ENCODE measurements at places on chromosomes 12 and 14.
A peak's percentile ranks its signal among the peaks of the same experiment; 100 is the strongest.

- DNase-seq: peak; percentile 8
Measured at GRCh38 chr12:31005256-31005943, 68.3 kb upstream of the DDX11 start.

DNA sequence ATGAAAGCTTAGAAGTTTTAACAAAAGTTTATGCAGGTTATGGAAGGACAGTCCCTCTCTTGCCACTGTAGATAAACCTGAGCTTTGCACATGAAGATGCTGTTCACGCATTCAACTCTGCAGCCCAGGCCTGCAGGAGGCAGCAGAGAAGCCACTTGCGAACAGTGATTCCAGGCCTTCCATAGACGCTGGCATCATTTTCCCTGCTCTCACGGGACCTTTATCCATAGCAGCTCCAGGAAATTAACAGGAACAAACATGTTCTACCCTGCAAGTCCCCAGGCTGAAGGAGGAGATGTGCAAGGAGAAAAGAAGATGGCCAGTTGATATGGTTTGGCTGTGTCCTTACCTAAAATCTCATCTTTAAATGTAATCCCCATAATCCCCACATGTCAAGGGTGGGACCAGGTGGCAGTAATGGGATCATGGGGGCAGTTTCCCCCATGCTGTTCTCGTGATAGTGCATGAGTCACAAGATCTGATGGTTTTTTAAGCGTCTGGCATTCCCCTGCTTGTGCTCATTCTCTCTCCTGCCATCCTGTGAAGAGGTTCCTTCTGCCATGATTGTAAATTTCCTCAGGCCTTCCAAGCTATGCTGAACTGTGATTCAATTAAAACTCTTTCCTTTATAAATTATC, 2.0 kb downstream of the ERP27 start:
- peak; percentile 59 for DNase-seq

DNA sequence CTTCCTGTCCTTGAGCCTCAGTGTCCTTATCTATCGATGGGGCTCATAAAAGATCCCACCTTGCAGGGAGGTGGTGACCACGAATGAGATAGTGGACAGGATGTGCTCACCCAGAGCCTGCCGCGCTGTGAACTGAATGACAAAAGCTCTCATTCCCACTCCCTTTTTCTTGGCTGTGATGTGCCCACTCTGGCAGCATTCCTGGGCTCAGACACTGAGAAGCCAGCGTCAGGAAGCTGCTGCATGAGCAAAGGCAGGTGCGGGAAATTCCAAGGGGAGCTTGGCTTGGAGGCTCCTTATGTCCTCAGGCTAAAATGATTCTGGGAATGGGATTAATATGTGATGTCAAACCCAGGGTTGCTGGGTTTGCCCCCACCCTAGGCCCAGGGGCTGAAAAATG, 61.6 kb downstream of the EFCAB11 start:
- no peak for DNase-seq

DNA sequence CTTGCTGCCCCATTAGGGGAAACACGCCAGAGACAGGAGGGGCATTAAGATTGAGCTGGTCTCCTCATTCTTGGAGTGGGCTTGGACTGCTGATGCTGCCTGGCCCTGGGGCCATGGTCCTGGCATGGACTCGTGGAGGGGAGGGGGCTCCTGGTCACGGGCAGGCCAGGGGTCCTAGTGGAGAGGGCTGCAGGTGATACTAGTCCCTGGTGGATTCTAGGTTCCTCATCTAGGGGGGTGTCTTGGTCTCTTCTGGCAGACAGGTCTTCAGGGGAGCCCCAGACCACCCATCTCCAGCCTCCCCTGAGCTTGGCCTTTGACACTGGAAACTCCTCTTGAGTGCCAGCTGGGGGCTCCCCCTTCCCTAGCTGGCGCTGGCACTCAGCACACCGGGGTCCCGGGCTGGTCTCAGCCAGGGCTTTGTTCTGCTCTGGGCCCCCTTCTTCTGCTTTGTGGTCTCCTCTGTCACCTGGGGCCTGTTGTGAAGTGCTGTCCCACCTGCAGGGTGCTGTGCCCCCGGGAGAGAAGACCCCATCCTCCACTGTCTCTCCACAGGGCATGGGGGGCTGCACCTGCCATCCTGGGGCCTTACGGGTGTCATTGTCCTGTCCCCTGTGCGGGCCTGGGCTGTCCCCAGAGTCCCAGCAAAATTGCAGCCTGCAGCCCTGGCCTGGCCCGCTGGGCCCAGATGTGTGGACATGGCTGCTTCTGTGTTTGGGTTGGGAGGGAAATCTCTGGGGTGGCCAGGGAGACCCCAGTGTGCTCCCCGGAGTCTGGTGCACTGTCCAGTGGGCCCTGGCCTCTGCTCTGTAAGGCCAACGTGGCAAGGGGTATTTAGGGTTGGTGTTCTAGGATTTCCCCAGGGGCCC, 2.3 kb downstream of the KIF26A start:
- no peak for DNase-seq

DNA sequence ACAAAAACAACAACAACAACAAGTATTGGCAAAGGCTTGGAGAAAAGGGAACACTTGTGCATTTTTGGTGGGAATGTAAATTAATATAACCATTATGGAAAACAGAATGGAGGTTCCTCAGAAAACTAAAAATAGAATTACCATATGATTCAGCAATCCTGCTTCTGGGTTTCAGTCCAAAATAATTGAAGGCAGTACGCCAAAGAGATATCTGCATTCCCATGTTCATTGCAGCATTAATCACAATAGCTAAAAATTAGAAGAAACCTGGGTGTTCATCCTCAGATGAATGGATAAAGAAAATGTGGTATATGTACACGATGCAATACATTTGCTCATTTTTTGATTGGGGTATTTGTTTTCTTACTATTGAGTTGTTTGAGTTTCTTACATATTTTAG, 813.0 kb downstream of the NRXN3 start:
- no peak for DNase-seq

- DNase-seq: no peak
Measured at GRCh38 chr12:71420775-71421406, 18.7 kb upstream of the LGR5 start.

DNA sequence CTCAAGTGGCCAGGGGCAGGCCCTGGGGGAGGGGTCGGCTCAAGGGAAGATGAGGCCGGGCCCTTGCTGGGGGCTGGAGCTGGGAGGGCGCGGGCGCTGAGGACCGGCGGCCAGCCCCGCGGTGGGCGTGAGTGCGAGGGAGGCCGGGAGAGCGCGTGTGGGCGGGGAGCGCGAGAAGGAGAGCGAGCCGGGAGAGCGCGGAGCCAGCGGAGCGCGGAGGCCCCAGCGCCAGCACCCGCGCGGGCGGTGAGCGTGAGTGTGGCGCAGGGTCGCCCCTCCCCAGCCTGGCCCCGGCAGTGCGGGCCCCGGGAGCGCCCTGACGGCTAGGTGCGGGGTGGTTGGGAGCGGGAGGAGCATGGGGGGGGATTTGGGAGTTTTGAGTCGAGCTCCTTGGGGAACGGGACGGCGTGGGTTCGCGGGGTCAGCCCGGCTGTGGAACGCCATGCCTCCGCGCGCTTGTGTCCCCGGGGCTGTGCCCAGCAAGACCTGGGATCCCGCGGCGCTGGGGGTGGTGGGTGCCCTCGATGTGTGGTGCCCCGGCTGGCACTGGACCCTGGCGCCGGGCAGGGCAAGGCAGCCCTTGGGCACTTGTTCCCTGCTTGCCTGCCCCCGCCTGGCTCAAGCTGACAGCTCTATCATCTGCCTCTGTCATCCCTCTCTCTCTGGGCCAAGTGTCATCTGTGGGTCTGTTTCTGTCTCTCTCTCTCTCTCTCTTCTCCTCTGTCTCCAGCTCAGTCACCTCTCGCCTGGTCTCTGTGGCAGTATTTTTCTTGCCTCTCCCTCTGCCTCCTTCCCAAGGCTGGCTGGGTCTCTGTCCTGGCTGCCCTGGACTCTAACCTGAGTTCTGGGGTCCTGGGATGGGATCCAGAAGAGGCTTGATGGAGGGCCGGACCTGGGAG, at the start of gene LBHD2:
Gene LBHD2 (plus strand): TSS at position 190 of the 899 bp plus-strand sequence. CDS start 1,803 bp downstream, outside the sequence.
- DNase-seq: peak; percentile 32

DNA sequence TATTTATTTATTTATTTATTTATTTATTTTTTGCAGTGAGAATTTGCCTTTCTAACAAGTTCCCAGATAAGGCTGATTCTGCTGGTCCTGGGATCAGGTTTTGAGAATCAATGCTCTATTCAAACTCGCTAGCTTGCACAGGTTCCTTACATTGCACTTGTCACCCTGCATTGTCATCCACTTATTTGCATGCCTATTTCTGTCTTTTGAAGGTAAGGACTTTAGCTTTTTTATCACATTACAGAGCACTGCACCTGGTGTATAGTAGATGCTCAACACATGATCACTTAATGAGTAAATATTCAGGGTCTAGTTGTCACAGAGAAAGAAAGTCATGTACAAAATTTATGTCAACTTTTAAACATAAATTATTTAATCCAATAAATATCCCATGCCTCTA, 219.7 kb upstream of the BTG1 start:
- no peak for DNase-seq

GRCh38 chr12:52672321-52672933, 7.8 kb downstream of the KRT1 start:
- no peak for DNase-seq

DNA sequence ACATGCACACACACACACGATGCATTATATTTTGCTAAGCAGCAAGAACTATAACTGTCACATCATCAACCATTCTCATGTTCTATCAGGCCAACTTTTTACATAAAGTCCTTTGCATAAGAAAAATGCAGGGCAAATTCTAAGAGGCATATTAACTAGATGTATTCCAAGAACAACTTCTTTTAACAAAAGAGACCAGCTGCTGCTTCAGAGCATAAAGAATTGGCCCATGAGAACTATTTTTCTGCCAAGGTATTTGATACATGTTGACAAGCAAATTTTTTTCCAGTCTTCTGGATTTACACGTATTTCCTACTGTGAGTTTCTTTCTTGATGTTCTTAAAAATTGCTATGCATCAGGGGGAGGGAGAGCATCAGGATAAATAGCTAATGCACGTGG, 27.2 kb downstream of the GLT8D2 start:
- DNase-seq: no peak

GRCh38 chr14:36057452-36058116, 118.9 kb downstream of the PTCSC3 start:
- no peak for DNase-seq

DNA sequence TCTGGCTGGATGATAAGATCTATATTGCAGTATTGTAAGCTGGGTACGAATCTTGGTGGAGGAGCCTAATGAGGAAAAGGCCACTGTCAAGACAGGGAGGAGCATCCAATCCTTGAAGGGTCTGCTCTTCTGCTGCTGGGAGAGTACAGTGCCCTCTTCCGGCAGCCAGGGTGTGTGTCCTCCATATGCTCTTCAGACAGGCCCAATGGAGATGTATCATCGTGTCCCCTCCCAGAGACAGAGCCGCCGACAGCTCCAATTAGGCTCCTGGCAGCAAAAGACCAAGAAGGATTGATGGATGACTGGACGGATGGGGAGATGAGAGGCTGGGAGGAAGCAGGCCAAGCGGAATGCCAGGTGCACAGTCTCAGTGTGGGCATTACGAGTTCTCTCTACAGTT, 51.6 kb upstream of the PIWIL1 start:
- no peak for DNase-seq

DNA sequence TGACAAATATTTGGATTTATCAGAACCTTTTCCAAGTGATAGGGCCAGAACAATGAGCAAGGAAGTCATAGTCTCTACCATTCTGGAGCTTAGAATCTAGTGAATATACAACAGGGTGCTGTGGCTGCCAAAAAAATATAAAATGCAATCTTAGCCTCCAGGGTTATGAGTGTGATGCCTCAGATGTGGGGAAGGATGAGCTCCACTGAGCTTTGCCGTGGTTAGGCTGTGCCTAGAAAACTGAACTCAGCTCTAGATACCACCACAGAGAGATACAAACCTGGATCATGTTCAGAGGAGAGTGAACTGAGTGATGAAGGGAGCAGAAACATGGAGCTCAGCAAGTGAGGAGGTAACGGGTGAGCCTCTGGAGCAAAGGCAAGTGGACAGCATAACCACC, 138.1 kb upstream of the HIF1A start:
- DNase-seq: no peak

- DNase-seq: no peak
Measured at GRCh38 chr12:23211384-23212320, 586.7 kb downstream of the ETNK1 start.

- no peak for DNase-seq
Measured at GRCh38 chr14:102419716-102420115, 57.0 kb downstream of the TECPR2 start.

DNA sequence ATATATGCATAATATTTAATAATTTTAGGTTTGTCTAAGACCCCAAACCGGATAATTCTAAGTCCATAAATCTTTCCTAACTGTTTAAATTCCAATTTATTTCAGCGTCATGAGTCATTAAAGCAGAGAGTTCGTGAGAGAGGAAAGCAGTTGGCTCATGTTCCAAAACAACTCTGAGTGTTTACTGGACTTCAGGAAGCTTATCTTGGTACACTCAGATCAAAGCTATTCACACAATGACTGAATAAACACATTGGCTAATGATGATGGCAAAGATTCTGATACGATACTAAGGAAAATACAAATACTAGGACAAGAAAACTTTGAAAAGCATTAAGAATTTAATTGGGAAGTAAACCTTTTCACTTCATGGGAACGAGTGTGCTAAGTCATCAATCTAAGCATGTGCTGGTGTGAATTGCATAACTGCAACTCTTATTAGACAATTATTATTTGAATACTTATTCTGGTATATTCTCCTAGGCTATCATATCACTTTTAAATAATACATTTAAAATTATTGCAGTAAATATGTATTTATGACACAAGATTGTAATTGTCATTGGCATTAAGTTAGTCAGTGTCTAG, 34.8 kb upstream of the CLEC14A start:
- DNase-seq: no peak

GRCh38 chr12:80352474-80352873, 91.6 kb upstream of the PTPRQ start:
- no peak for DNase-seq

- no peak for DNase-seq
Measured at GRCh38 chr14:52442166-52442565, 110.1 kb downstream of the TXNDC16 start.

DNA sequence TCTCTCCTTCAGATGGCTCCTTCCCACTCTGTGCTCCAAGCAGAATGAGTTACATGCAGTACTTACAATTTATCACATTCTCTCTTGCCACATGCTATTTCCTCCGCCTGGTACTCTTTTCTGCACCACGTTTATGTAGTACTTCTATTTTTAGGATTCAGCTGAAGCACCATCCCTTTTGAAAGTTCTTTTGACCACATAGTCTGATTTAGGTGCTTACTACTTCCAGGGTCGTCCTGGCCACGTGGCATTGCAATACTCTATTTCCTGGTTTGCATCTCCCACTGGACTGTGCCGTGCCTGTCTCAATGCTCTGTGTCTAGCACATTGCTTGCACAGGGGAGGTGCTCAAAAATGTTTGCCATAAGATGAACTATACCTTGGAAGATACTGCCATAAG, 16.3 kb upstream of the TBC1D30 start:
- no peak for DNase-seq

Data from WTC11 (cell line).